T-helper 17 cell (primary cell): ENCODE measurements at places on chromosomes 5 and 9.

DNA sequence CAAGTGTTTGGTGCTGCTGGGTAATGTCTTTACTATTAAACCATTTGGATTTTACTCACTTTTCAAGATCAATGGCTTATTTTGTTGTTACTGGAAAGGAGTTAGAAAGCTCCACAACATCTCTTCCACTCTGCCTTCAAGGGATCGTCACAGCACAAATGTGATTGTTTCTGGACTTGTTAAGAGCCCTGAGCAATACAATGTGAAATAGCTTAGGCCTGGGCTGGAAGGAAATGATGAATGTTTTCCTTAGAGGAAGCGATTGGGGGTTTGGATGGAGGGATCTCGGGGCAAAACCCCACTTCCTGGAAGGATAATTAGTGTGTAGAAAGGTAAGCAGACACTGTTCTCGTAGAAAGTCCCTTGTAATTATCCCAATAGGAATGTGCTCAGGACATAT, 59.3 kb upstream of the MYO10 start:
- H3K36me3 ChIP-seq, result peaks cover 2% of the 10 kb centered on the region
- no peak overlapping the region for H3K4me3 ChIP-seq
- H3K27me3 ChIP-seq, result no peaks in the 10 kb centered on the region
- no peak for DNase-seq
- no peak overlapping the region for H3K27ac ChIP-seq

DNA sequence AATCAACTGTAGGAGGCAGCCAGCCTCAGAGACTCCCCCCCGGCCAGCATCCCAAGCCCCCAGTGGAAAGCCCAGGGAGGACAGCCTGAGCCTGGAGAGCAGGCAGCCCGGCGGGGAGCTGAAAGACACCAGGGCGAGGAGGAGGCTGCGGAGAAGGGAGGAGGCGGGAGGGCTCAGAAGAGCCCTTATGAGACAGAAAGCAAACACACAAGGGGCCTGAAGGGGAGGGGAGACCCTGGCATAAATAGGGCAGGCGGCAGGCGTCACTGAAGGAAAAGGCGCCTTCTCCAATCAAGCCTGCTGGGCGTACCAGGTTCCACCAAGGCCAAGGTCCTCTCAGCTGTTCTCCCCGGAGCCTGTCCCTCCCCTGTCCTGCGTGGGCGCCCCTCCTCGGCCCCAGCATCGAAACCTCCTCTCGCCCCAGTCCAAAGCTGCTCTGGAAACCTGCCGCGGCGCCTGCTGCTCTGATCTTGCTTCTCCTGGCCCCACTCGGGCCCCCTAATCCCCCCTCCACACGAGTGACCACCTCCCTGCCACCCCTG, 1.3 kb downstream of the SLC9A3 start:
- peaks cover 9% of the 10 kb centered on the region for H3K36me3 ChIP-seq
- no peak overlapping the region for H3K27ac ChIP-seq
- DNase-seq, result no peak
- peak overlapping the region; percentile 53 for H3K4me3 ChIP-seq
- H3K4me1 ChIP-seq, result peaks cover 15% of the 10 kb centered on the region

GRCh38 chr9:95762322-95762721, 113.2 kb upstream of the ERCC6L2 start:
- no peak for DNase-seq
- H3K4me3 ChIP-seq, result no peak overlapping the region
- no peaks in the 10 kb centered on the region for H3K4me1 ChIP-seq
- H3K36me3 ChIP-seq, result no peaks in the 10 kb centered on the region

DNA sequence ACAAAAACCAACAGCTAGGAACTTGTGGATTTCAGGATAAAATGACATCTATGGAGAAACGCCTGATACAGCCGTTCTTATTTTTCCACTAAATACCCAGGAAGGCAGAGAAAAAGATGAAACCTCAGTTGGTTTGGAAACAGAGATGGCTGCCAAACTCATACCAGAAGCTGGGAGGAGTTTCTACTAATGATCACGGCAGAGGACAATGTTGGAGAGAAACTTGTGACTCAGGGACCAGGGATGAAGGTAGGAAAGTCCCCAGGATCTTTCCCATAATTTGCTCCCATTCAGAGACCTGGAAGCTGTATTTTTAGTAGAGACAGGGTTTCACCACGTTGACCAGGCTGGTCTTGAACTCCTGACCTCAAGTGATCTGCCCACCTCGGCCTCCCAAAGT, 187.1 kb upstream of the IER5L start:
- no peaks in the 10 kb centered on the region for H3K36me3 ChIP-seq
- peaks cover 7% of the 10 kb centered on the region for H3K27me3 ChIP-seq
- no peak for DNase-seq
- H3K4me3 ChIP-seq, result no peak overlapping the region

DNA sequence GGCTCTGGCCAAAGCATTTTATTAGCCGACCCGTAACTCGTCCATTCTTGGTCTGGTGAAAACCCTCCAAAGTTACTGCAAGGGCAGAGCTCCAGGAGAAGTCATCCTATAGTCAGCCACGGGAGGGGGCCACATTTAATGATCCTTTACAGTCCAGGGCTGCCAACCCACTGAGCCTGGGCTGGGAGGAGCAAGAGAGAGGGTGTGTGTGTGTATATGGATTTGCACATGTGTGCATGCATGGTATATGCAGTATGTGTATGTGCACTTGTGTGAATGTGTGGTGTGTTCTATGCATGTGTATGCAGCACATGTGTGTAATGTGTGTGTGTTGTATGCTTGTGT, 4.2 kb upstream of the RASGEF1C start:
- peaks cover 35% of the 10 kb centered on the region for H3K27me3 ChIP-seq
- H3K4me3 ChIP-seq, result no peak overlapping the region
- no peak for DNase-seq
- H3K27ac ChIP-seq, result no peak overlapping the region
- peaks cover 5% of the 10 kb centered on the region for H3K4me1 ChIP-seq

GRCh38 chr5:78495800-78496199, 135.4 kb downstream of the SCAMP1 start:
- H3K27me3 ChIP-seq, result peaks cover 38% of the 10 kb centered on the region
- no peak for DNase-seq
- H3K36me3 ChIP-seq, result no peaks in the 10 kb centered on the region
- peaks cover 2% of the 10 kb centered on the region for H3K4me1 ChIP-seq
- no peak overlapping the region for H3K4me3 ChIP-seq

- peaks cover 18% of the 10 kb centered on the region for H3K27me3 ChIP-seq
- no peak for DNase-seq
- H3K36me3 ChIP-seq, result no peaks in the 10 kb centered on the region
- no peak overlapping the region for H3K4me3 ChIP-seq
Measured at GRCh38 chr5:54446379-54446732, 9.1 kb upstream of the HSPB3 start.

GRCh38 chr5:158436271-158437065, 577.5 kb upstream of the CLINT1 start:
- peaks cover 18% of the 10 kb centered on the region for H3K4me1 ChIP-seq
- H3K4me3 ChIP-seq, result peak overlapping the region; percentile 84
- DNase-seq, result no peak
- peak overlapping the region; percentile 60 for H3K27ac ChIP-seq

DNA sequence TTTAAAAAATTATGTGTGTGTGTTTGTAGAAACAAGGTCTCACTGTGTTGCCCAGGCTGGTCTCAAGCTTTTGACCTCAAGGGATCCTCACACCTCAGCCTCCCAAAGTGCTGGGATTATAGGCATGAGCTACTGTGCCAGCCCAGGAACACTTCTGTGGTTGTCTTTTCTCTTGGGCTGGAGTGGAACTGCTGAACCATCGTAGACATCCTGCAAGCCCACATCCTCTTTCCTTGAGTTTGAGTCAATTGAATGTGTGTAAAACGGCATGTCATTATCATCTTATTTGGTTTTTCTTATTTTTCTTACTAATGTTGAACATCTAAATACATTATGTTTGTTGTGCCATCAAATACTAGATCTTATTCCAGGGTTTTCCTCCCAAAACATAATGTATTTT, 40.0 kb downstream of the EHMT1 start:
- H3K27ac ChIP-seq, result peak overlapping the region; percentile 85
- H3K4me3 ChIP-seq, result peak overlapping the region; percentile 31
- H3K36me3 ChIP-seq, result no peaks in the 10 kb centered on the region
- no peaks in the 10 kb centered on the region for H3K27me3 ChIP-seq
